Epithelial cell of esophagus (primary cell): ENCODE measurements at places on chromosomes 7 and 10.

- DNase-seq = peak; percentile 69
These were observed 650 bp upstream of the TM9SF3 start for GRCh38 chr10:96587264-96588059.

DNA sequence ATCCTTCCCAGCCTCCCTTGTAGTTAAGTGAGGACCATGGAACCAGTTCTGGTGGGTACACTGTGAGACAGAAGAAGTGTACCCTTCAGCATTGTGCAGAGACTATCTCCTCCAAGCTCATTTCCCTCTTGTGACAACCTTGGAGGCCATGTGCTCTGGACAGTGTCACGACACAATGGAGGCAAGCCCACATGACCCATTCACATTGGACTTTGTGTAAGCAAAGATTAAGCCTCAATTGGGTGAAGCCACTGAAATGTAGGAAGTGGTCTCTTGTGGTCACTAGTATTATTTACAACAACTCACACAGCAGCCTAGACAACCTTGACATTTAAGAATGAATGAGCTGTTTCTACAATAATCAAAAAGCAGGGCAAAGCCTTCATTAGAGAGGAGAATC, 124.2 kb downstream of the INHBA start:
- DNase-seq = no peak

- DNase-seq = no peak
These were observed 243.7 kb upstream of the BMPER start for GRCh38 chr7:33661430-33662160.

- DNase-seq = peak; percentile 65
These were observed 1.6 kb downstream of the TIAL1 start for GRCh38 chr10:119595134-119595675.

GRCh38 chr7:47473499-47474210, 108.3 kb downstream of the TNS3 start:
- DNase-seq = no peak
